ENCODE measurements at places on chromosomes 6 and 20.
A peak's percentile ranks its signal among the peaks of the same experiment; 100 is the strongest.

- DNase-seq = no peak
These were observed 43.4 kb downstream of the OGFRL1 start for GRCh38 chr6:71332012-71332411.

DNA sequence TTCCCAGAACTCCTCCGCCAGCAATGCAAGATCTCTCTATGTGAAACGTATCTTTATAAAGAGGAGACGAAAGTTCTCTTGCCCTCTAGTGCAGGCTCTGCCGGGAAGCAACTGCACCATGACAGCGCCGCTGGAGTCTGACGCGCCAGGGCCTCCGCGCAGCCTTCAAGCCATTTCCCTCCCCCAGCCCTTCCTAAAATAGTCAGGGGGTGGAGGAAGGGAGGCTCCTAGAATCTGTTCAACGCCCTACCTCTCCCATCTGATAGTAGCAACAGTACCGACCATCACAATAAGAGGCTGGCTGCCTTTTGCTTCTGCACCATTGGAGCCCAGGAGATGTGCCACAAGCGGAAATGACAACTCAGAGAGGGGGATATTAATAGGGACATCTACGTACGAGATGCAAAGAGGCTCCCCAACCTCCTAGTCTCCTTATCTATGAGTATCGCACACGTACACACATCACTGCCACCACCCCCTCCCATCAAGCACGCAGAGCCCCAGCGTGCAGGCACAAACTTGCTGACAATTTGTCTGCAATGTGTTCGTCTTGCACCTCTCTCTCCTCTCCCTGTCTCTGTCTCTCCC, 1.0 kb downstream of the SYNE1 start:
- no peak for DNase-seq

DNA sequence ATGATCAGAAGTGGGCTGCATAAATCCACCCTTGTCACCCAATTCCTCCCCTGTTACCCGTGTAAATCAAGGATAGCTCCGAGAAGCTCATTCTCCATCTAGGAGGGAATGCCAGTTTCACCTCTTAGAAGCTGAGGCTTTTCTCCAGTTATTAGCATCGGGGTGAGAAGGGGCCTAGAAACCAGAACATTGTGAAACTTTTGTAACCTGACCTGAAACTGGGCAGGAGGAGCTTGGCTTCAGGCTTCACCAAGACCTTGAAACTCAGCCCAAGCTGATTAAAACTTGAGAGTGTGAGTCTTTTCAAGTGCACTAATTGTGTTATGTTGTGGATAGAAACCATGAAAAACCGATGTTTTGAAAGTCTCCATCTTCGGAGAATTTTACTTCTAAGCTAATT, 103.1 kb downstream of the BMP2 start:
- no peak for DNase-seq

DNA sequence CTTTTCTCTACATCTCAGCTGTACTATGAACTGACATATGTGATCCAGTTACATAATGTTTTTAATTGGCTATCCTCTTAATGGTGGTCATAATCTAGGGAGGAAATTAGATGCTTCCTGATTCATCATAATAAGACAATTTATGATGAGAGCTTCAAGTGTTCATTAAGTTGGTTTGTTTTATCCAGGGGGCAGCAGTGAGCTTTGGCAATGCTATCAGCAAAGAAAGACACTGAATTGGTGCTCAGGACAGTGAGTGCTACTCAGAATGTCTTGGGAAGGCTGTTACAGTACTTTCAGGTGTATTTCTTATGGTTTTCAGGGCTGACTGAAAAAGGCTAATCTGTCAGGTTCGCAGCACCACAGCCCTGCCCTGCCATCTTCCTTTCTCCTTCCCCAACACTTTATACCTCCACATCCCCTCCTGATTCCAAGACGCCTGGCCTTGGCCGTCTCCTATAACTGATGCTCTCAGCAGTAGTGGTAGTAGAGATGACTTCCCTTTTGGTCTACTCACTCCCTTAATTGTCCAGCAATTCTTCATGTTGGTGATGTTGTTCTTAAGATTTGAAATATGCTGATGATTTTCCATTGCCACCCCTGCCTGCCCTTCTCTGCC, 67.0 kb upstream of the TNFAIP3 start:
- DNase-seq = peak; percentile 62

- no peak for DNase-seq
These were observed 159.2 kb downstream of the RPS12 start for GRCh38 chr6:132973514-132973993.

DNA sequence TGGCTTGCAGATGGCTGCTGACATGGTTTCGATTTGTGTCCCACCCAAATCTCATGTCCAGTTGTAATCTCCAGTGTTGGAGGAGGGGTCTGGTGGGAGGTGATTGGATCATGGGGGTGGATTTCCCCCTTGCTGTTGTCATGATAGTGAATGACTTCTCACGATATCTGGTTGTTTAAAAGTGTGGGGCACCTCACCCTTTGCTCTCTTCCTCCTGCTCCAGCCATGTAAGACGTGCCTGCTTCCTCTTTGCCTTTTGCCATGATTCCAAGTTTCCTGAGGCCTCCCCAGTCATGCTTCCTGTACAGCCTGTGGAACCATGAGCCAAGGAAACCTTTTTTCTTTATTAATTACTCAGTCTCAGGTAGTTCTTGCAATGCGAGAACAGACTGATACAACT, 77.6 kb upstream of the FUCA2 start:
- DNase-seq = no peak

- DNase-seq = no peak
These were observed 7.2 kb upstream of the BPIFB6 start for GRCh38 chr20:33024243-33024560.

- no peak for DNase-seq
These were observed 43.3 kb downstream of the TGM2 start for GRCh38 chr20:38121741-38122140.

Measured in ACHN (cell line).